ENCODE measurements at places on chromosomes 3 and 15.

GRCh38 chr3:99885085-99885484, 67.4 kb downstream of the CMSS1 start:
- no peak for DNase-seq

- DNase-seq: no peak
Observed at GRCh38 chr3:7562892-7563291, 702.0 kb downstream of the GRM7 start.

DNA sequence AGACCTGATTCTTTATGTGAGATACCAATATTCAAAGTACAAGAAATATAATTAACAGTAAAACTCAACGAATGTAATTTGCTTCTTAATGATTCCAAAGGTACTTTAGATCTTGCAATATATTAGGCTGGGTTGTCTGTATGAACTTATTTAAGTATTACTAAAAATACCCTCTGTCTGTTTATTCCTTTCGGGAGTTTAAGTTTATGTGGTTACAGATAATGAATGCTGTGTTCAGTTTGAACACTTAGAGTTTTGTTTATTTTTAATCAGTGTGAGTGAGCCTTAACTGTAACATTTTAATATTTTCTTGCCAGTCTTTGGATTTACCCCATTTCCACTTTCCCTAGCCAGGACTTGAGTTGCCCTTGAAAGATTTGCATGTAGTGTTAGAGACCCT, 3.5 kb downstream of the PDE8A start:
- DNase-seq: no peak

GRCh38 chr15:61175024-61175423, 54.1 kb downstream of the RORA start:
- no peak for DNase-seq

DNA sequence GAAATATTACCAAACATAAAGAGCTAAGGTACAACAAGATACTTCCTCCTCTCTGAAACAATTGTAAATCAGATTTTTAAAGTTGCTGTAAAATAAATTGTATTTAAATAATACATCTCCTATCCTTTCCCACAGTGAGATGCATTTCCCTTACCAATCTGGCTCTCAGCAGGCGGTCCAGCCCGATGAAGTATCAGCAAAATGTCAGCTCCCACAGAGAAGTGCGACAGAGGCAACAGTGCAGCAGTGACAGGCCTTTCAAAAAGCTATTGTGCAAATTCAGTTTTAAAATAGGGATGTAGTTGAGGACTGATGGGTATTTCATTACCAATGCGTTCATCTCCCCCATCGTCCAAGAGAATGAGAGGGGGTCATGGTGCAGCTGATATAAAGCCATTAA, 733.2 kb upstream of the GOLIM4 start:
- DNase-seq: no peak

DNA sequence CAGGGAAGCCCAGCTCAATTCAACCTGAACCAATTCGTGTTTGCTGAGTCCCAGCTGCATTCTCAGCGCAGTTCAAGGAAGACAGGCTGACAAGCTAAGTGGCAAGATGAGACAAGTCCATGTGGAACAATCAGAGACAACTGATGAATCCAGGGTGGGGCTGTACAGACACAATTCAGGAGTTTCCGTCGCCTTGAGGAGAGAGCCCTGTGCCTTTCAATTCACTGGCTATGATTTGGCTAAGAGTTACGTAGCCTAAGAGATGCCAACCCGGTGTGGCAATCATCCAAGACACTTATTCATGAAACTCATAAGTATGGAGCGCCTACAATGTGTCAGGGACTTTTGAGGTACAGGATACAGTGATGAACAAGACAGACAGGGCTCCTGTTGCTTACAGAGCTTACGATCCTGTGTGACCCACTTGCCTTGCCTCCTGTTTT, 15.5 kb upstream of the ZBED2 start:
- no peak for DNase-seq

- no peak for DNase-seq
Observed at GRCh38 chr3:128267541-128267940, 114.3 kb downstream of the EEFSEC start.

GRCh38 chr3:184739594-184740505, 28.0 kb upstream of the MAGEF1 start:
- DNase-seq: no peak

DNA sequence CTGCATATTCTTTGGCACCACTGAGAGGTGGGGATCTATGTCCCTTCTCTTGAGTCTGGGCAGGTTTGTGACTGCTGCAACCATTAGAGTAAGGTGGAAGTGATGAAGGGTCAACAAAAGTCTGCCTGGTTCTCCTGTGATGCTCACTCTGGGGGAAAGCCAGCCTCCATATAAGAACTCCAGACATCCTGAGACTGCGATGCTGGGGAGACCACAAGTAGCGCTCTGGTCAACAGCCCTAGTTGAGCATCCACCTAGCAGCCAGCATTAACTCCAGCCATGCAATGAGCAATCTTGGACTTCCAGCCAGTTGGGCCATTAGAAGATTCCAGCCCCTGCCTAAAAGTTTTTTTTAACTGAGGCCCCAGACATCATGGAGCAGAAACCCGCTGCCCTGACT, 62.8 kb downstream of the SCN11A start:
- DNase-seq: no peak

DNA sequence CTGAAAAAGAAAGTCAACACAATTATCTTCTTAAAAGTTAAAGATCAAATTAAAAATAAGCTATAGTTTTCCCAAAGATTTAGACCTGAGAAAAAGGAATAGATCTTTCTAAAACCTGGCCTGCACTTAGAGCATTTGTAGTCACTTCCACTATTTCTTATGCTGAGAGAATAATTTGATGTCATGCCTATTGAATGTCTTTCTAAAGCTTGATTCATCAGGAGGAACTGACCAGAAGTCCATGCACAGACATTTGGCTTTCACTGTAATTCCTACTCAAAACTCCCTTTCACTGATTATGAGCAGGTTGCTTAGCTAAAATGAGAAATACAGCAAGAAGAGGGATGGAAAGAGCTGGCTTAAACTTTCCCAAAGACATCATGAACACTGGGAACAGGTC, 4.3 kb downstream of the GREM1 start:
- DNase-seq: no peak

DNA sequence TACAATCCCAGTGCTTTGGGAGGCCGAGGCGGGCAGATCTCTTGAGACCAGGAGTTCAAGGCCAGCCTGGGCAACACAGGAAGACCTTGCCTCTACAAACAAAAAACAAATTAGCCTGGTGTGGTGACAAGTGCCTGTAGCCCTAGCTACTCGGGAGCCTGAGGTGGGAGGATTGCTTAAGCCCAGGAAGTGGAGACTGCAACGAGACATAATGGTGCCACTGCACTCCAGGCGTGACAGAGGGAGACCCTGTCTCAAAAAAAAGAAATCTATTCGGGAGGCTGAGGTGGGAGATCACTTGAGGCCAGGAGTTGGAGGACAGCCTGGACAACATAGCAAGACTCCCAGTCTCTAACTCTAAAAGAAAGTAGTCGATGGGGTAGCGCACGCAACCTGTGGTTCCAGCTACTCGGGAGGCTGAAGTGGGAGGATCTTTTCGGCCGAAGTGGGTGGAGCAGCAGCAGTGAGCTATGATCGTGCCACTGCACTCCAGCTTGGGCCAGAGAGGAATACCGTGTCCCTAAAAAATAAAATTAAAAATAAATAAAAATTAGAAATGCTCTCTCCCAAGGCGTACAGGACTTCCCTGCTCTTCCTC, 775 bp downstream of the C3orf33 start:
- no peak for DNase-seq

- DNase-seq: no peak
Observed at GRCh38 chr3:143056372-143056771, 55.0 kb downstream of the U2SURP start.

DNA sequence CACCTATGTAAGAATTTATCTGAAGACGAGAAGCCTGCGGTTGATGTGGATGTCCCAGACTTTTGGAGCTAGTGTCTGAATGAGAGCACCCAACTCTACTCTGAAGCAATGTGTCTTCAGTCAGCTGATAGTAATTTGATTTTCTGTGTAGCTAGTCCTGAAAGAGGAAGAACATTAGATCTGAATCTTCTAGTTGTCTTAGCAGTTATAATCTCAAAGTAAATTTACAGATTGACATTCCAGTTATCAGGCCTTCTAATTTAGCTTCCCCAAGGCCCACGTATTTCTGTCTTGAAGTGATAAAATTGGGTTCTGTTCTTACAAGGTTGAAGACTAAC, 1.5 kb downstream of the TCAIM start:
- DNase-seq: no peak

Measured in C1 segment of cervical spinal cord (tissue), 14 donors.